Forelimb muscle (tissue), 1 donor: ENCODE measurements at places on chromosomes 13 and 19. TPM values are rescaled to one million over a fixed set of nuclear protein-coding genes. Genes with fewer than 3 reads are reported as not detected.

- no peak for DNase-seq
Observed at GRCh38 chr19:1883784-1884183, 1.5 kb downstream of the ABHD17A start.

DNA sequence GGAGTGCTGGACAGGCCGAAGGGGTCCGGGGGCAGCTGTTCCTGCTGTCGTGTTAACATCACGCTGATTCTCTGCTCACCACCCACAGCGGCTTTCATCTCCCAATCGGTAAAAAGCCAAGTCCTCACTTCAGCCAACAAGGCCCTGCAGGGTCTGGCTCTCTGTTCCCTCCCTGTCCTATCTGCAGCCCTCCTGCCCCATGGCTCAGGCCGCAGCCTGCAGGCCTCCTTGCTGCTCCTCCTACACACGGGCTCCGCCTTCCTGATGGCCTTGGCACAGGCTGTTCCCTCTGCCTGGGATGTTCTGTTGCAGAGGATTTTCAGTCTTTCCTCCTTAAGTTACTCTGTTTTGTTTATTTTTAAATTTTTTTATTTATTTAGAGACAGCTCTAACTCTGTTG is 22.2 kb downstream of the FUZ start:
- DNase-seq: no peak

DNA sequence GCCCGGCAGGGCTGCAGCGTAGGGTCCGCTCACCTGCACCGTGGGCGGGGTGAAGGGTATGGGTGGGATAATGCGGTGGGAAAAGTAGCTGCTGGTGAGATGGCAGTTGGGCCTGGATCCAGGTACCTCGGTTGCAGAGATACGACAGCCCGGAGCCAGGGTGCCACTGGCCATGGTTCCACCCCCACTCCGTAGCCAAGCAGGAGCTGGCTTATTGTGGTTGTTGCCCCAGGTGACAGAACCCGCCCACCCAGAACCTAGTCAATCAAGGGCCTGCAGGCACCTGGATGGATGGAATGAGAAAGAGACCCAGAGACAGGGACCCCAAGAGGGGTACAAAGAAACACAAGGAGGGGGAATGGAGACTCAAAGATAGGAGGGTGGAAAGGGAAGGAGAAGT is 3.5 kb upstream of the LHB start:
- no peak for DNase-seq

- no peak for DNase-seq
Observed at GRCh38 chr19:10625003-10625761, at the start of gene SLC44A2. SLC44A2 (plus strand) TSS chr19:10625553; CDS start chr19:10625634, 81 bp downstream.

DNA sequence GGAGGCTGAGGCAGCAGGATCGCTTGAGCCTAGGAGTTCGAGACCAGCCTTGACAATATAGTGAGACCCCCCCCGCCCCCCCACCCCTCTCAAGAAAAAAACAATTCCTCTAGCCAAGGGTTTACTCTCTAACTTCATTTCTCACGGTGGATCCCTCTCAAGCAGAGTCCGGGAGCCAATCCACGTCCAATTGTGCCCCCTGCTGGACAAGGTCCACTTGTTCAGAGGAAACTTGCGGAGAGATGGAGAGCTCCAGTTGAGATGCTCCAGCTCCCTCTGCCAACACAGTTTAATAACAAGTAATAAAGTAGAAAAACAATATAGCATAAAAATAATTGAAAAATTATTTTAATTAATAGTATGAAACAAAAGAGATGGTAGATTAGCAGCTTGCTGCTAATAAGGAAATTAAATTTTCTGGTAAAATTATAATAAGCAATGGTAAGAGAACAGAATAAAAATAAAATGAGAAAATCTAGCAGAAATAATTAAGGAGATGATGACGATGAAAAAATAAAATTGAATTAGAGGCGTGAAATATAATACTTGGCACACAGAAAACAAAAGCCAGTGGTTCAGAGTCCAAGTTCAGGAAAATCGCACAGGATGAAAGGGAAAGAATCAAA is 14.5 kb upstream of the SIGLEC14 start:
- DNase-seq: peak; percentile 51

GRCh38 chr13:83498481-83499190 is 383.6 kb downstream of the SLITRK1 start:
- DNase-seq: no peak

GRCh38 chr13:51048616-51049015 is 62.5 kb downstream of the C13orf42 start:
- no peak for DNase-seq

The OR7G1 gene
- not detected for polyA plus RNA-seq

DNA sequence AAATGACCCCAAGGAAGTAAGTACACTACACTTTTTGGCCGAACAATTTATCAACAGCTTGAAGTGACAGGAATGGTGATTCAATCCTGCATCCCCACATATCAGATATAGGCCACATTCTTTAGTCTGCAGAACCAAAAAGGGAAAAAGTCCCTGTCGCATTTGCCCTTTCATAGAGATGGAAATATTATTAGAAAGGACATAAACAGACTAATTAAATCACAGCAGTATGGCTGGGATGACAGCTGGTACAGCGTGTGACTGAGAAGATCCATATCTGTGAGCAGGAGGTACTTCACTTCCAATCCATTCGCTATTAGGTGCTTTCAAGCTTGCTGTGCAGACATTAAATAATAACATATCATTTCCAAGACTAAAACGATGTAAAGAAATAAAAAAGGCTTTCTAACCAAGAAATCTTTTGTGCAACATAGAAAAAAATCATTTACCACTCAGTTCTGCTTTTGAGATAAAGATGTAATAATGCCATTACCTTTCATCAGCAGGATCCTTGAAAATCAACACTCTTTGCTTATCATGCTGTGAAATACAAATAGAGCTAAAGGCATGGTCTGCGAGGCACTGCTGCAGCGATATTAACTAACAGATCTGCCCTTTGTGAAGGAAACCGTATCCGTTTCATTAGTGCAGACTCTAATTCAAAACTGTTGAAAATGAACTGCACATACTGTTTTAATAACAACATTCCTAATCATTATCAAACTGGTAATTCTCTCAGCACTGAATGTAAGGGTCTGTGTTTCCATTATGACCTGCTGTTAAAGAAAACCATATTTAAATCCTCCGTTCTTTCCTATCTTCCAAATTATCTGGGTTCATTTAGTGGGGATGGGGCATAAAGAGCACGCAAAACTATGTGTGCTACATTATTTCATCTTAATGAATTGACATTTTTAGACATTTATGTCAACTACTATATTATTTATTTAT is 245.6 kb downstream of the DACH1 start:
- DNase-seq: no peak

The SMG9 gene
- 34.3 TPM for polyA plus RNA-seq

The CGB8 gene
- polyA plus RNA-seq: not detected
